ENCODE measurements at places on chromosomes 7 and 10. TPM values are rescaled to one million over a fixed set of nuclear protein-coding genes. Genes with fewer than 3 reads are reported as not detected.

The RINT1 gene
- 24.9 TPM for total RNA-seq

GRCh38 chr10:43295436-43295835 is 28.6 kb upstream of the RASGEF1A start:
- no peak for DNase-seq

The NME8 gene
- not detected for total RNA-seq

The PNLIPRP2 gene
- total RNA-seq, result not detected

DNA sequence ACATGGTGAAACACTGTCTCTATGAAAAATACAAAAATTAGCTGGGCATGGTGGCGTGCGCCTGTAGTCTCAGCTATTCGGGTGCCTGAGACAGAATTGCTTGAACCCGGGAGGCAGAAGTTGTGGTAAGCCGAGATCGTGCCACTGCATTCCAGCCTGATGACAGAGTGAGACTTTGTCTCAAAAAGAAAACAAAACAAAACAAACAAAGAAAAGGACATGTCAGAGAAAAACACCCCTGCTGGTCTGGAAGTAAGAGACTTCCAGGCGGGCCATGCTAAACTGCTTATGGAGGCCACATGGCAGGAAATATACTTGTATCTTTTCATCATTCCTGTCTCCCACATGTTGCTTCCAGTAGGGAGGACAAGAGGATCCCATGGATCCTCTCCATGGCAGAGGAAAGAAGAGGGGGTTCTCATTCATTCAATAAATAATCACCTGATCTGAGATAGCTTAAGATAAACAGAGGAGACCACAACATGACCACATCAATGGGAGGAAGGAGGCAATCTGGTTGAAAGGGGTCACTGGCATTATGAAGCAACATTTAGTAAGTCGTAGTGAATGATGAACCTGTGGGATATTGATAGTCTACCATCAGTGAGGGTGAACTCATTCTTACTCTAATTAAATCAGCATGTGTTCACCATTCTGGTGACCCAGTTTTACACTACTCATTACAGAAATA is 60.5 kb upstream of the ZNF138 start:
- DNase-seq, result peak; percentile 14

DNA sequence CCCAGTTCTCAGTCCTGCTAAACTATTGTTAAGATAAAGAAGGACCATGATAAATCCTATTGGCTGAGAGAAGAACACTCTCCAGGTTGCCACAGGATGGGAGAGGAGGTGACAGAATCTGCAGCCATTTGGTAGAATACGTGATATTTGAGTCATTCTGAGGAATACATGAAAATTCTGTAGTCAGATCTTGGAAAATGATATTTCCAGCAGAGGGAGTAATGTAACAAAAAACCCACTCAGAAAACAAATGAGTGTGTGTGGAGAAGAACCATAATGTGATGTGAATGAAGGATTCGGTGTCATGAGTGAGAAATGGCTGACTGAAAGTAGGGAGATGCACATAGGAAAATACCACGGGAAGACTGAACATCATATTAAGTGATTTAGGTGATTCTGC is 128.5 kb upstream of the PFKP start:
- DNase-seq, result no peak

GRCh38 chr10:88531392-88532052 is 51.6 kb downstream of the RNLS start:
- no peak for DNase-seq

DNA sequence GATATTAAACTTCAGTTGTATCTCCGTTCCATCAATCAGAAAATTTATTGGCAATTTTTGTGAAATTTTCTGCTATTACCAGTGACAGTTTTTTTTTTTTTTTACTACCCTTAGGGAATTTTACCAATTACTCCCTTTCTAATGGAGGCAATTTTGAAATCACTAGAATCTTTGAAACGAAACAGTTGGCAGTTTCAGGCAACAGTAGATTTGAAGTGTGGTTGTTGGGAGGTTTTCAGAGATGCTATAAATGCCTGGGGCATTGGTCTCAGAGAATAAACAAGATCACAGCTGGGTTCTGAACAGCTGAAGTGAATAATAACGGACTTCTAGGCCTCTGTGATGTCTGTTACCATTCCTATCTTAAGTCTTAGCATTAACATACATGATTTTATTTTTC is 535.9 kb upstream of the POT1 start:
- DNase-seq, result no peak

DNA sequence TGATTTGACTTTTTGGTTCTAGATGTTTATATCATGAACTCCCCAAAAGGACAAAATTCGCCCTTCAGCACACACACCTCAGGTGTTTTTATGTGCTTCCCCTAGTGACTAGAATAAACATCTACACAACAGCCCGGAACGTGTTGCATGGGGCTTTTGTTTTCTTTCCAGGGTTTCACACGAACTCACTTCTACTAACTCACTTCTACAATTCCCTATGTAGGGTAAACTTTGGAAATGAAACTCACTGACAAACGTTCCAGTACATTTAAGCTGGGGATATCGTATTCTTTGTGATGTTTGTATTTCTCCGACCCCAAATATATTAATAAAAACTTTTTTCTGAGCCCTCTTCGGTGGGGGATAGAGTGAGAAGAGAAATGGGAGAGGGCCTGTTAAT is 1.4 kb downstream of the TRA2A start:
- peak; percentile 27 for DNase-seq

GRCh38 chr7:148712678-148713329 is 14.1 kb downstream of the CUL1 start:
- DNase-seq, result no peak

DNA sequence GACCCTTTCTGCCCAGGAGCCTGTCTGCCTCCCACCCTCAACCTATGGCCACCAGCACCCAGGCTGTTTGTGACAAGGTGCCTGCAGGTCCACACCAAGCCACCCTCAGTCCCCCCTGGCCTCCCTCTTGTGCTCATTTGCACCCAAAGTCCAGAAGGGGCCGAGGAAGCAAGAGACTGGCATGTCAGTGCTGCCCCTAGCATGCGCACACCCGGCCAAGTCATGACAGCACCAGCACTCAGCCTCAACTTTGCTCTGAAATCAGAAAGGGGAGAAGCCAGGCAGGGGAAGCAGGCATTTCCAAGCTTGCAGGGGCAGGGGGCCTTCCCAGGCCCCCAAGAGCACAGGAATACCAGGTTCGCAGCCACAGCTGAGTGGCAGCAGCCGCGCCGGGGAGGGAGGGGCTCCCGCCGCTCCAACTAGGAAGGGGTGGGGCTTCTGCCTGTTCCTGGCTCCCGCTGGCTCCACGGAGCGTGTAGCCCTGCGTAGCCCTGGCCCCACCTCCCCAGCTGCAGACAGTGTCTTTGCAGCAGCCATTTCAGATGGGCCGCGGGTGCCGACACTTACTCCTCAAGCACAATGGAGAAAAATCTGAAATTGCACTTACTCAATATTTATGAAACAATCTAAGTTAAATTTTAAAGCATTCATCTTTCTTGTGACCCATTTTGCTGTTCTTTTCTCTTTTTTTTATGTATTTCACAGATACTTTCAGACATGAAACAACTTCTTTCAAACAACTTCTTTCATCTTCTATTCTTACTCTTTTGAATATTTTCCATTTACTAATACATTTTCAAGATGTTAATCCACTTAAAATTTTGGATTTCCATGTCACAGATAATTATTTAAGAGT is 54.9 kb upstream of the ABCB5 start:
- DNase-seq, result no peak
